ENCODE measurements at places on chromosomes 7 and 10.

GRCh38 chr7:66894463-66895080, 26.5 kb upstream of the TMEM248 start:
- DNase-seq, result no peak

GRCh38 chr7:154832557-154833138, 170.3 kb downstream of the PAXIP1 start:
- DNase-seq, result no peak

DNA sequence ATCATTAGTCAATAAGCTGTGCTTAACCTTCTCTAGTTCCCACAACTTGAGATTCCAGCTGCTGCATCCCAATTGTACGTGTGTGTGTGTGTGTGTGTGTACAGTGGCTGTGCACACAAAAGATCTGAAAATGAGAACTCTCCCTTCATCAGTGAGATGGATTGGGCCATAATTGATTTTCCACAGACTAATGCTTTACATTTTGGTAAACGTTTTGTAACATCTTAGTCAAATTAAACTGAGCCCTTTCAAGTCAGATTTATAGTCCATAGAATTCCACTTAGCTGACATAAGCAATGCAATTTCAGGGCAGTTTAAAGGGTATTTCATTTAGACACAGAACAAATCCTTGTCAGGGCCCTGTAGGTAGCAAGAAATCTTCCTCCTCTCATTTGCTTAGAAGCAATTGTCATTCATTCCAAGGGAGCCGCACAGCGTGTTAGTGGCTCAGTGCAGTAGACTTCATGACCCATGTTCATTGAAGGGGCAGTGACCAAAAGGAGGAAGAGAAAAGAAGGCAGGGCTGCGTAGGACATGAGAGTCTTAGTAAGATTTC, 1123.5 kb upstream of the AUTS2 start:
- no peak for DNase-seq

DNA sequence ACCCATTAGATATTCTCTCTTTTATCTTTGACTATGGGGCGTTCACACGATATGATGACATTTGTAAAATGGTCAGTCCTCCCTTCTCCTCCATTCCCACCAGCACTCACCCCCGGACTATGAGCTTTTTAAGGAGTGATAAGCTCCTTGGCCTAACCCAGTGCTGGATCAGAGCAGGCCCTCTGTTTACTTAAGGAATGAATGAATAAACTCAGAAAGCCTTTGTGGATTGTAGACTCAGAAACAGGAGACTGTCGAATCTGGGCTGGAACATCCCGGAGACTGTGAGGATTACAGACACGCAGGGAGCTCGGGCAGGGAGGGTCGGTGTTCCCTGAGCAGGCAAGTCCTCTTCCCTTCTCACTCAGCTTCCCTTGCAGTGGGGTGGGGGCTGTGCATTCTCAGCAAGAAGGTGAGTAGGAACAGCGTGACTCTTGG, 6.8 kb upstream of the ZCCHC24 start:
- no peak for DNase-seq

DNA sequence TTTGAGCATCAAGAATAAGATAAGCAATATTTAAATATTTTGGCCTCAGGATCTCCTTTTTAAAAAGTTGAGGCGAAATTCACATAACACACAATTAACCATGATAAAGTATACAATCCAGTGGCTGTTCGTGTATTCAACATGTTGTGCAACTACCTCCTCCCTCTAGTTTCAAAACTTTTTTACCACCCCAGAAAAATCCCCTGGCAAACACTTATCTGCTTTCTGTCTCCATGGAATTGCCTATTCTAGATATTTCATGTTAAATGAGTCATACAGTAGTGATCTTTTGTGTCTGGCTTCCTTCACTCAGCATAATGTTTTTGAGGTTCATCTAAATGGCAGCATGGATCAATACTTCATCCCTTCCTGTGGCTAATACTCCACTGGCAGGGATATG, 31.8 kb upstream of the IL15RA start:
- no peak for DNase-seq
